ENCODE measurements at places on chromosomes 4 and X.

GRCh38 chr4:76494871-76495590 lies 60.0 kb downstream of the SHROOM3 start:
- DNase-seq, result no peak

DNA sequence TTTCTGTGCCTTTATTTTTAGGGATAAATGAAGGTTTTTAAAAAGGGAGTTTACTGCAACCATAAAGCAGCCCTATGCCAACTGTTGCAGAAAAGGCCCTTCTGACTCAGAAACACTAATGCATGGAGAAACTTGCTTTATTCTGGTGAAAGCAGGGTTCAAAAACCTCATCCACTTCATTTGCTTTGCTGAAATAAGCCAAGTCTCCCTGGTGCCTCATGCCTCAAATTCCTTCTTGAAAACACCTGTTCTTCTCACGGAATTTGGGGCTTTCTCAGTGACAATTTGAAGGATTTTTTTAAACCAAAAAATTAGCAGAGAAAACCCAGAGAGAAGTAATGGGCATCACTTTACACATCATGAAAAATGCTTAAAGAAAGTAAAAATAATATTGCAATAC lies 349.0 kb downstream of the PCDH7 start:
- DNase-seq, result no peak

- DNase-seq, result no peak
Observed at GRCh38 chrX:136750364-136750763, 30.4 kb downstream of the ARHGEF6 start.

- DNase-seq, result no peak
Observed at GRCh38 chr4:19924761-19925160, 326.9 kb upstream of the SLIT2 start.

DNA sequence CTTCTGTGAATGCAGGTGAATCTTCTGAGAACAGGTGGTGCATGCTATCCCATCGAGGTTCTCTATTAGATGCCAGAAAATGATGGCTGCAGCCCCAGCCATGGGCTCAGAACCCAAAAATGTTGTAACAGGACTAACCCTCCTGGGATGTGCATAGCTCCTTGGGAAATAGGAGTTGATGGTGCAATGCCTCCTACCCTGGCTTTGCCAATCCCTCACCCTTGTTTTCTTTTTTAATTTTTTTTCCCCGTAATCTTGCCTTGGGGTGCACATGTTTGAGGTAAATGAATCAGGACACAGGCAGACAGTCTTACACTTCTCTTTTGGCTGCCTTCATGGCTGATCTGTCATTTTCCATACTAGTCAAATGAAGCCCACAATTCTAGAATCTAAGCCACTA lies 96.6 kb downstream of the KIT start:
- DNase-seq, result no peak

- no peak for DNase-seq
Observed at GRCh38 chr4:61411241-61411640, 211.1 kb downstream of the ADGRL3 start.

GRCh38 chr4:170741856-170742255 lies 652.1 kb upstream of the AADAT start:
- DNase-seq, result no peak

- DNase-seq, result peak; percentile 34
Observed at GRCh38 chr4:129344058-129344457, 248.1 kb downstream of the C4orf33 start.

DNA sequence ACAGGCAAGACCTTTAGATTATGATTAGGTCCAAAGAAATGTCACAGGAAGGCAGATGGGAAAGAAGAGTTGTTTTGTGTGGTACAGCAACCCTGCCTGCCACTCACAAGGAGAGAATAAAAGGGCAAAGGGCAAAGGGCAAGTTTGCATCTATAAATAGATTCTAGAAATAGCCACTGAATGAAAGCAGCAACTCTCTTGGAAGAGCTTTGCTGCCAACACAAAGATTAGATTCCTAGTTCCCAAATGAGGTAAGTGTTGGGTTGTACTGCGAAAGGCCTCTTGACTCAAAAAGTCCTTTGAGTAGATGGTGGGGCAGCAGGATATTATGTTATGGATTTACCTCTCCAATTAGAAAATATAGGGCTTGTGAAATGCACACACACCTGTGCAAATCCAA lies 61.2 kb downstream of the MOSPD2 start:
- DNase-seq, result no peak

- DNase-seq, result no peak
Observed at GRCh38 chr4:3355266-3355748, 62.5 kb downstream of the RGS12 start.

GRCh38 chrX:110318664-110318968 lies 731 bp upstream of the AMMECR1 start:
- DNase-seq, result no peak

DNA sequence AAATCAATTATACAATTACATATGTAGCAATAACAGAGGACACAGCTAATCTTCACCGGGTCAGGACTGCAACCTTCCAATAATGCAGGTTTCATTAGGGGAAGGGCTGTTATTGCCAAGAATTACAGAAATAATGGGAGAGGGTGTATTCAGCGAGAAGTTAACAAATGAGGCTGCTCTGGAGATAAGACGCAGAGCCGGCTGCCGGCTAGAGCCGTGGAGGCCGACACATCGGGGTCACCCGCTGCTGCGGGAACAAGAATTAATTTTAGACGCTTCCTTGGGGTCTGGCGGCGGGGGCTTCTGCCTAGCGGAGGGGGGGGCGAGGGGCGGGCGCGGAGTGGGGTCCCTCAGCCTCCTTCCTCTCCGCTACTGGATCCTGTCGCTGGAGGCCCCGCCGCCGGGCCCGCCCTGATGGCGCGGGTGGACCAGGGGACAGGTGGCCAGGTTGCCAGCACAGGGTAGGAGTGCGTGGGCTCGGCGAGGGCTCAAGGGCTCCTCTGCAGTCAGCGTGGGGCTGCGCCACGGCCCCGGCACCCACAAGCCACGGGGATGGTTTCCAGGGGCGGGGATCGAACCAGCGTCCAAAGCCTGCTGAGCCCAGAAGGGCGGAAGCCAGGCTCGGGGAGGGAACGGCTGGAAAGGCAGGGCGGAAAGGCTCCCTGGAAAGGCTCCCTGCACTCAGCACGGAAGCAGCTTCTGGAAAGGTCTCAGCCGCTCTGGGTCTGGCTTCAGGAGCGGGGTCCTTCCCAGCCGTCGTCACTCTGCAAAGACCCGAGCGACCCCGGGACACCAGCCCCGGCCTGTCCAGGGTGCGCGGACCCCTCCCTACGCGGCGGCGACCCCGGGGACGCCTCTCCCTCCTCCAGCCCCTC lies 113.8 kb upstream of the NKX1-1 start:
- DNase-seq, result no peak

DNA sequence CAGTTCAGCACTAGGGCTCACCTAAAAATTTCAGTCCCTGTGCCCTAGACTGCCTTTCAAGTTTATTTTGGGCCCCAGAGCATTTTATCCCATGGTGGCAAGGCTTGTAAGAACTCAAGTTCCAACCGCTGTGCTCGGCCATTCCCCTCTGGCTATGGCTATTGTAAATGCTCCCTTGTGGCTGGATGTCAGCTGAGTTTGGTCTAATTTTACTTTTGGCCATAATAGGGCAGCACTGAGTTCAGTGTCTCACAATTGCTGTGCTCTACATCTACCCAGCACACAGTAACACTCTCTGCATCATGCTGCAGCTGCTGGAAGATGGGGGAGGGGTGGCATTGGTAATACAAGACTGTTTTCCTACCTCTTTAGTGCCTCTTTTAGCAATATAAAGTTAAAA lies 210.8 kb upstream of the IRS4 start:
- no peak for DNase-seq

DNA sequence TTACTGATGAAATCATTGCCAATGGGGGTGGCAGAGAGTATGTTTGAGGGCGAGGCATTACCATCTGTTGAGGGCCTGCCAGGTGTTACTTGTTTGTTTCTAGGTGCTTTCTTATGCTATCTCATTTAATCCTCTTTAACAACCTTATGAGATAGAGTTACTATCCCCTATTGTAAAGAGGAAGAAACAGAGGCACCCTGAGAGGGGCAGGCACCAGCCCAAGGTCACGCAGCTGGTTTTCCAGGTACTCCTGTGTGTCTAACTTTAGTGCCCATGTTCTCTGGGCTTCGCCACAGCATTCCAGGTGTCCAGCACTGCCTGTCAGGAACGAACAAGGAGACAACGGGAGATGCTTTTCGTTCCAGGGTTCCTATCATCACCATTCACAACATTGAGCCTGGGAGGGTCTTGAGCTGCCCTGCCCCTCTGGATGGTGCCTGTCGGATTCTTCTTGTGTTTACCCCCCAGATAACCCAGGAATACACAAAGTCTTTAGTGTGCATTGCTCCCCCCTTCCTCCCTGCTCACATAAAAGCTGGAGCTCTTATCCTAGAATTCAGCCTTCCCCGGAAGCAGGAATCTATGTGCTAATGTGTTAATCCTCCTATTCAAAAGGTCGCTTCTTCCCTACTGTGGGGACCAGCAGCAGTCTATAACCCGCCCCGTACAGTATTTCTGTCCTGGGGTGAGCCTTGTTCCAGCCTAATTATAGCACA lies 24.9 kb upstream of the GPC4 start:
- no peak for DNase-seq

GRCh38 chrX:133235830-133236229 lies 17.7 kb upstream of the TFDP3 start:
- no peak for DNase-seq

DNA sequence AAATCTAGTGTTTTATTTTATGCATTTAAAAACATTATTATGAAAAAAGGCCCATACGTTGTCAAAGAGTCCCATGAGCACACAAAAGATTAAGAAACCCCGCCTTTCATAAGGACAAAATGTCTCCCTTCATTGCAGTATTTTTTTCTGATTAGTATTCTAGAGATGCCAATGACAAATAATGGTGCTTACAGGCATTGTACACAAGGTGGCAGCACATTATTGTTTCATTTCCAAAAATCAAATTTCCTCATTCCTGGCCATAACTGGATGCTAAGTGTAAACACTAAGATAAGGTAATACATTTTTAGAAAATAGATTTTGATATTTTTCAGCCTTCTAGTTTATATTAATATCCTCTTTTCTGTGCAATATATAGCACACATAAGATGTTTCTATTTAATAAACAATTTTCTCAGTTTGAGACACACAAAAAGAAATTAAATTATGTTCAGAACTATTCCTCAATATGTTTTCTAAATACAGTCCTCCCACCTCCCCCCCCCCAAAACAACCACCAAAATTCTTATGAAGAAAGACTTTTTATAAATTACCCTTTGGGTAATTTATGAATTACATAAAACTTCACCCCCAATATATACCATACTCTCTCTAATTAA lies 47.7 kb downstream of the TIGD2 start:
- DNase-seq, result peak; percentile 46

- no peak for DNase-seq
Observed at GRCh38 chrX:132409780-132410556, 78.9 kb downstream of the MBNL3 start.

DNA sequence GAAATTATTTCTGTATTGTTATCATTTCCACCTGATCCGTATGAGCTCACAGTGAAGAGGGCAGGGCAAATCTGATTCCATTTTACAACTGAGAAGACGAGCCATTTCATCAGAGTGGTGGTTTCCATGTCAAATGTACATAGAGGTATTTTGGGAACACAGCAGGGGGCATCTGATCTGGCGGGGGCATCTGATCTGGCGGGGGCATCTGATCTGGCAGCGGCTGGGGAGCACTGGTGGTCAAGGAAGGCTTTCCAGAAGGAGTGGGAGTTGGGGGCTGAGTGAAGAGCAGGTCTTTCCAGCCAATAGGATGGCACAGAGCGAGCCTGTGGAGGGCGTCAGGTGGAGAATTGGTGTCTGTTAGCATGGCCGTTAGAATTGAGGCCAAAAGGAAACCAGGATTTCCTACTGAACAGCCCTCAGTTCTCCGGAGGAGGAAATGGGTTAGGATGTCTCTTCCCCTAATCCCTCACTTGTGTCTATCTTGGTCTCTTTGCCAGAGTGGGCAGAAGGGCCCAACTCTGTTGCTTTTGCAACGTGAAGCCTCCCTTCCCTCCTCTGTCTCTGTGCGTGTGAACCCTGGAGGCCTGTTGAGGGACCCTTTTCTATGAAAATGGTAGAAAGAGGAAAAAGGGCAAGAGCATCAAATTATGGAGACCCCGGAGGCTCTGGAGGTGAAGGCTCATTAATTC lies 41.3 kb downstream of the RHOH start:
- DNase-seq, result no peak

DNA sequence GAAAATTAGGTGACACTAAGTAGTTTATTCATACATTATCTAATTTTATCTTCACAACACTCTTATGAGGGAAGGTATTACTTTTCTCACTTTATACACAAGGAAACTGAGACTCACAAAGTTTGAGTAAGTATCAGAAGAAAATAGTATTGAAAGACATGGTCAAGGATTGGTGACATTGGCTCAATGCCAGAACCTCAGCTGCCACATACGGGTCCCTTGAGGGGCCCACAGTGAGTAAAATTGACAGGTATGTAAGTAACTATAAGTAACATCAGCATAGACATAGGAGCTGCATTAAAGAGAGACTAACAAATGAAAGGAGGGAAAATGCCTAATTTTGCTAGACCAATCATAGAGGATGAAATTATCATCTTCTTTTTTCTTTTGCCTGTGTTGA lies 134.1 kb downstream of the COX18 start:
- no peak for DNase-seq

- no peak for DNase-seq
Observed at GRCh38 chr4:2248821-2249261, 6.9 kb upstream of the HAUS3 start.

- DNase-seq, result peak; percentile 62
Observed at GRCh38 chr4:118772081-118772766, 63.7 kb downstream of the SEC24D start.

GRCh38 chr4:79087071-79087470 lies 147.8 kb upstream of the PAQR3 start:
- no peak for DNase-seq

GRCh38 chrX:31383991-31384390 lies 312.1 kb upstream of the FTHL17 start:
- DNase-seq, result no peak

DNA sequence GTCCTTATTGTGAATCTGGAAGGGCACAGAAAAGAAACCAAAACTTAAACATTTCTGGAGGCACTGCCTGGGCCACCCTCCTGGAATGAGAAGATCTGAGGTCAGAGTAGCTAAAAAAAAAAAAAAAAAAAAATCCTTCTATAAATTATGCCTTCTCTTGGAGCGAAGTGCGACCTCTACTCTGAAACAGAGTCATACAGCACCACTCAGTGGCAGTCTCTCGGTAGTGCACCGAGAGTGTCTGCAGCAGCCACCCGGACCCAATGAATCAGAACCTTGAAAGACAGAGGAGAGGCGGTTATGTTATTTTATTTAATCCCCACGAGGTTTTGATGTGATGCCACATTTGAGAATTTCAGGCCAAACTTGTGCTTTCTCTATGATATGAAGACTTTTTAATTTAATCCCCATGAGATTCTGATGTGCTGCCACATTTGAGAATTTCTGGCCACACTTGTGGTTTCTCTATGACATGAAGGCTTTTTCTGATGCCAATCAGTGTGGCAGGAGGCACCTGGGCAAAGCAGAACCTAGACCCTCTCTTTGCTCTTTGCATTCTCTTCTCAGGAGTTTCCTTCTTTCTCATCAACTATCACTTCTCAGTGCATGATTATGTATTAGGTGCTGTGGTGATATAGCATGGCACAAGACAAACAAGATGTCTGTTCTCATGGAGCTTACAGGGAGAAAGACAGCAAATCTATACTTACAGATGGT lies 5.6 kb upstream of the CT47C1 start:
- DNase-seq, result no peak

GRCh38 chrX:13752646-13753045 lies 18.1 kb downstream of the OFD1 start:
- no peak for DNase-seq

- DNase-seq, result no peak
Observed at GRCh38 chr4:119550857-119551532, 77.6 kb downstream of the PDE5A start.

GRCh38 chr4:122803788-122804208 lies 22.8 kb upstream of the FGF2 start:
- no peak for DNase-seq

- no peak for DNase-seq
Observed at GRCh38 chr4:161404346-161405110, 759.3 kb downstream of the FSTL5 start.
